Adrenal gland (tissue), 19 donors: ENCODE measurements at places on chromosomes 12 and 14.

- peak; percentile 37 for DNase-seq
Measured at GRCh38 chr12:110266980-110267620, 13.9 kb upstream of the ATP2A2 start.

- DNase-seq = no peak
Measured at GRCh38 chr14:67926821-67927220, 107.2 kb downstream of the RAD51B start.

DNA sequence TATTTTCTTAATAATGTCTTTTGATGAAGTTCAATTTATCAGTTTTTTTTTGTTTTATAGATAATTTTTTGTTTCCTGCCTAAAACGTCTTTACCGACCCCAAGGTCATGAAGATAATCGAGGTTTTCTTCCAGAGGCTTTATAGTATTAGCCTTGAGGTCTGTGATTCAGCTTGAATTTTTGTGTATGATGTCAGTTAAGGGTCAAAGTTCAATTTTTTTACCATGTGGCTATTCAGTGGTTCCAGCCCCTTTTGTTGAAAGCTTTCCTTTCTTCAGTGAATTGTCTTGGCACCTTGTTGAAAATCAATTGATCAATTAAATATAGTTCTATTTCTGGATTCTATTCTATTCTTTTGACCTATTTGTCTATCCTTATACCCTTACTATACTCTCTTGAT lies 3.2 kb upstream of the MGST1 start:
- DNase-seq = no peak

- no peak for DNase-seq
Measured at GRCh38 chr12:124698998-124699305, 131.5 kb upstream of the NCOR2 start.

DNA sequence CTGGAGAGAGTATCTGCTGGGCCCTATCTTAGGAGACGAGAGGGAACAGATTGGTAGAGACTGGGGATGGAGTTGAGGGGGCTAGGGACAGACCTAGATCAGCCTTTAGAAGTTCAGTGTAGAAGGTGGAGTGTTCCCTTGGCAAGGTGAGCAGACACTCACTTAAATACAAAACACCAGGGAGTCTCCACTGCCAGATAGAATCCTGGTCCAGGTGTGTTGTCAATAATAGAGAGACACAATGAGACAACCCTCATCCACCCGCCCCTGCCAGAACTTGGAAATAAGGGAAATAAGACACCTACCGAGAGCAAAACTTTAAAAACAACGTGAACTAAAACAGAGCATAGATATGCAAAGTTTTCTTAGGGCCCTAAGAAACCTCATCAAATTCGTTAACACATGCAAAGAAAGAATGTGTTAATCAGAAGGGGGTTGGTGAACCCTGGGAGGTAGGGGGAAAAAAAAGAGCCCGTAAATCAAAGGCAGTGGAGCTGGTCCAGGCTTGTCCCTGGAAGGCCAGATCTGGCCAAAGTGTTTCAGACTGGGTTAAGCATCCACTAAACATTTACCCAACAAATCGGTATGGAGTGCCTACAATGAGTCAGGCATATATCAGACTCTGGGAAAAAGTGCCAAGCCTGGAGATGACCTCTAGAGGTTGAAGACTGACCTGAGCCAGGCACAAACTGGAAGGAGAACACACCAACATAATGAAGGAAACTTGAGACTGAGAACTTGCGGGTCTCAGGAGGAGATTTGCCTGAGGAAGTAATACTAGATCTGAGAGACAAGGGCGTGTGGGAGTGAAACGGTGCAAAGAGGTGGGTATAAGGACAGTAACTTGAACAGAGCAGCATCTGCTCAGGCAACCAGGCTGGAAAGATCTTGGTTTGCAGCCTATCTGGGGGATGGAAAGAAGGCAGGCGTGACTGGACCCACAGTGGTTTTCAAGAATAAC lies 37.0 kb upstream of the OTX2 start:
- no peak for DNase-seq

GRCh38 chr14:61331992-61332657 lies 10.7 kb downstream of the PRKCH start:
- DNase-seq = no peak

GRCh38 chr12:76006028-76006925 lies 25.3 kb downstream of the PHLDA1 start:
- DNase-seq = no peak

- DNase-seq = no peak
Measured at GRCh38 chr12:65984227-65984479, 146.4 kb downstream of the LLPH start.

DNA sequence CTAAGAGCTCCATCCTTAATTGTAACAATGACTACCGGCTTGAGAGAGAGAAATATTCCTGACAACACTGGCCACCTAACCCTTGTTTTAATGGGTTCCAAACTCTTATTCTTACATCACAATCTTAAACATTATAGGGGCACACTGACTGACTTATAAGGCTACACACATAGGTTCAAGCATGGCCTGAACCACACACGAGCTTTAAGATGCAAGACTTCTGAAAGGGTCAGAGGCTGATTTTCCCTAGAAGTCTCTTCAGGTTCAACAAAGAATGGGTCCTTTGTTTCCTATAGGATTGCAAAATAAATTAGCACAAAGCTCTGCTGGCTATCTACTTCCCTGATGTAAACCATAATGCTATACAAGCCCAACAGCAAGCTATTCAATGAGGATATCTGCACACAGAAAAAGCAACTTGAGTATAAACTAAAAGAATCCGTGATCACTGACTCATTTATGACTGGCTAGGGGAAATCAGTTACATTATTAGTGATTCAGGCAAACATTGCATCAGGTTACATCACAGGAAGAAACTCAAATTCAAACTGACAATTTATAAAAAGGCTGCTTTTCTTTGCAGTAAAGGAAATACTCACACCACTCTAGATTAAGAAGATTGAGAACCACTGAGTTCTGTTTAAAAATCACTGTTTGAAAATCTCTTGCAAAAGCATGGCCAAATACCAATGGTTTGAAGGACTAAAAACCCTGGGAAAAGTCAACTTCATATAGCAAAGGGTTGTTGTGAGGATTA lies 8.5 kb downstream of the BTG1 start:
- no peak for DNase-seq

DNA sequence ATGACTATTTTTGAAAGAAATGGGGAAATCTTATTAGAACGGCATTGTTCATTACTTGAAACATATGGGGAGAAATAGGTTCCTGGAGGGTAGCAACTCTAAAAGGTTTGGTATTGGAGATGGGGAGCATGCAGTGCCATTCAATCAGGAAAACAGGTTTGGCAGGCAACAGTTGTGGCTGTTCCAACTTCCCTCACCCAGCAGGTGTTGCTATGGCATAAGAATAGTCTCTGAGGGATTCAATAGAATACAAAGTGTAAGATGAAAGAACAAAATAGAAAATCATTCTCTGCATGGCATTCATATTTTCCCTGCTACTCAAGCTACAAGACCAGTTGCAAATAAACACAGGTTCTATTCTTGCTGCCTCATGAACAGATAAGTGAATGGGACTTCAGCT lies 393.3 kb upstream of the RPL10L start:
- DNase-seq = no peak

DNA sequence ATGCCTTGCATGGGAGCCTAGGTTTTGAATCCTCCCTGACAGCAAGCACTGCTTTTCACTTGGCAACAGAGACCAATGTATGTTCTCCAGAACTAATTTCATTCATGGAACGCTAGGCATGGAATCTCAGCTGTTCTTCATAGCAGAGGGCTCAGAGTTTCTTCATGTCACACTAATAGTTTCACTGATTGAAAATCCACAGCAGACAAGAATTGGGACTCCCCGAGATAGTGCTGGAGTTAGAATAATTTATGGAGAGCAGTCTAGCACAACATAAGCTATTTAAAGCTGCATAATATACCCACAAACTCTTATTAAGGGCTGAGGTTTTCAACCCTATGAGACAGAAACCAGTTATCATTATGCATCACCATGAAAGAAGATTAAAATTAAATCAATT lies 342.5 kb downstream of the TMEM132D start:
- DNase-seq = no peak

DNA sequence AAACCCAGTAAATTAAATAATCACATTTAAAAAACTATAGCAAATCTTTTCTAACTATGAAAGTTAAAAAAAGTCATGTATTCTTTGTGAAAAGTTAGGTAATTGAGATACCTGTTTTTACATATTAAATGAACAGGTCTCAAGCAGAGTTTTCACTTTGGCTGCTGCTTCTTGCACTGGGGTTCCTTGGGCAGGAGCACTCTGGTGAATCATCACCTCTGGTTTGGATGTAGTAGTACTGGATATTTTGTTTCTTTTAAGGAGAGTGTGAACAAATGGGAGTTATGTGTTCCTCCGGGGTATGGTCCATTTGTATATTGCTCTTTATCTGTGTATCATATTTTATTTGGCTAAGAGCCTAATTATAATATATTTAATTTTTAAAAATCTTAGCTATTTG lies 82.7 kb downstream of the FUT8 start:
- DNase-seq = no peak

DNA sequence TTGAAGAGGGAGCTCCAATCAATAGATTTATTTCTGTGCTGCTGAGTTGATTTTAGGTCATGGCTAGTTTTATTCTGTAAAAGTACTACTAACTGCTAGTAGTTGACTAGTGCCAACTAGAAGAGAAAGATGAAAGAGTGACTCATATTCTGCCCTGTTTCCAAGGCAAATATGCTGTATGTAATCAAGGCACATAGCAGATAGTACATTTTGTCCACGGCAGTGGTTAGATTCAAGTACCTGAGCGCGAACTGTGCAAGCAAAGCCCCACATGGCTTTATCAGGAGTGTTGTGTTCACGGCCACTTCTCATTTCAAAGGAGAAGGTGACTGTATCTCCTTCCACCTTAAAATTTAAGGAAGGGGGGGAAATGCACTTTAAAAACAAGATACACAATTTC lies 126.8 kb downstream of the TRAFD1 start:
- no peak for DNase-seq

DNA sequence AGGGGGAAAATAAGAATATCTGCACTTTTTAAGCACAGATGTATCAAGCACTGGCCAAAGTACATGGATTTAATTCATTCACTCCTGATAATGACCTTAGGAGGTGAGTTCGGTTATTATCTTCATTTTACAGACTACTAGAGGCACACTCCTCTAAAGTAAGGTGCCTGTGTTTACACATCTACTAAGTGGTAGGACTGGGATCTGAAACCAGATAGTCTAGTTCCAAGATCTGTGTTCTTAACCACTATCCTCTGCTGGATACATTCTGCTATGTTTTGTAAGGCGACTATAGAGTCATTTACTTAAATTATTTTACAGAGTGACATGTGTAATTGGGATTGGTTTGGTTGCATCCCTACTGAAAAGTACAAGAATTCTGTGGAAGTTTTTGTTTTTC lies 175.3 kb downstream of the ESR2 start:
- DNase-seq = no peak

- no peak for DNase-seq
Measured at GRCh38 chr12:119283310-119283709, 51.2 kb upstream of the CCDC60 start.

DNA sequence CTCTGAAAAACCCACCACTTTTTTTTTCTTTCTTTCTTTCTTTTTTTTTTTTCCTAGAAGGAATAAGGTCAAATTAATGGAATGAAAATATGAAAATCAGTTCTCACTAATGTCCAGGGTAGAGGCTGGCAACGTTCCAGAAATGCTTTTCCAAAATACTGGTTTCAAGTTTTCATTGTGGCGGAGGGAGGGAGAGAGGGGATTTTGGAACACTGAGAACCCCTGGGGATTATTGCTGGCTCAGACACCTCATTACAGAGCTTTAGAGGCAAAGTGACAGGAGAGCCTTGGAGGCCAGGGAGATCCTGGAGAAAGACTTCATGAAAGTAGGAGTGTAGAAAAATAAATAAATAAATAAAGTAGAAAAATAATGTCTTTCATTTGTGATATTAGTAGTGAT lies 45.4 kb downstream of the ALX1 start:
- DNase-seq = no peak

DNA sequence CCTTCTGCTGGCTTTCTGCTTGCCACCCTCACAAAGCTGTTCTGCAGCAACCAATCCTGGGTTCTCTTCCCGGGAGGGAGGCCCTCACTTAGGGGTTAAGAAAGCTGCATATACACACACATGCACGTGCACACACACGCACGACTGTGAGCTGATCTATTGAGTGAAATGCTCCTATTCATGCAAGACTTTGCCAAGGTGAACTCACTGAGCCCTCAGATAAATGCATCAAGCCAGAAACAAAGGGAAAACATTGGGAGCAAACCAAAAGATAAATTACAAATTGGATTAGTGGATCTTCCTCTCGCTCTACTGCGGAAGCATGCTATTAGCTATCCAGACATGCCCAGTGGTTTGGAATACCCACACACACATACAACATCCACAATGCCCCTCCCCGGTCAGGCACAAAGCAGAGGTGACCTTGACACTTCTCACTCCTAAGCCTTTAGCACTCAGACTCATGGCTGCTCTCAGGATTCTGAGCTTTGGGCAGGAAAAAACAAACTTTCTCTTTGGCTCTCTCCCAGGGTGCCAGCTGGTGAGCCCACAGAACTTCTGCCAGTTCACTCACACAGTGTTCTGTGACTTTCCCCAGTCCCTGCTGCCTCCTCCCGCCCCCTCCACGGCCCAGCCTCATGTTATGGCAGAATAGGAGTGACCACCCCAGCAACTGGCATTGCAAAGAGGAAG lies 320.0 kb downstream of the DPF3 start:
- peak; percentile 37 for DNase-seq

DNA sequence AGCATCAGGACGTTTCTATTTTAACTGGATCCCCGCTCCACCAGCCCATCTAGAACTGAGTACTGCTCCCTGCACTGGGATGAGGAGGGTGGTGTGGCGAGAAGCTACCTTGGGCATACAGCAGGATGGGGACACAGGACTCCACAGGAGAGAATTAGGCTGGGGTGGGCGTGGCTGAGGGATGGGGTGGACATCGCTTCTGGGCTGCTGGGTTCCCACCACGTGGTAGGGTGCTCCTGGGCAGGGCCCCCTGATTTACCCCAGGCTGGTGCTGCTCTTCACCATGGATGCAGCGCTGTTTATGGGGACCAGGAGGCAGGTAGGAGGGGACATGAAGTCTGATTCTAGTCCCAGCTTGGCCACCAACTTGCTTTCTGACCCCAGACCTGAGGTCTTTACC lies 41.9 kb downstream of the VDR start:
- no peak for DNase-seq

DNA sequence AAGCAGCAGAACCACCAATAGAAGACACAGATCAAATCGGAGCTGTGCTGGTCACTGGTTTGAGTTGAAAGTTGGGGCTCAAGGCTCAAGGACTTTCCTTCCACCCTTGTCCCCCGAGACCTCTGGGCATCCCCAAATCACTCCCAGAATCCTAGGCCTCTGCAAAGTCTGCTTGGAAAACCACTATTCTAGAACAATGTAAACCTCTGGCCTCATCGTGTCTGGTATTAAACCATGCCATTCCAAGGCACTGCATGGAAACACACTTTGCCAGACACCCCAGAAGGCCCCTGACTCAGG lies 288.0 kb downstream of the DPF3 start:
- DNase-seq = no peak

DNA sequence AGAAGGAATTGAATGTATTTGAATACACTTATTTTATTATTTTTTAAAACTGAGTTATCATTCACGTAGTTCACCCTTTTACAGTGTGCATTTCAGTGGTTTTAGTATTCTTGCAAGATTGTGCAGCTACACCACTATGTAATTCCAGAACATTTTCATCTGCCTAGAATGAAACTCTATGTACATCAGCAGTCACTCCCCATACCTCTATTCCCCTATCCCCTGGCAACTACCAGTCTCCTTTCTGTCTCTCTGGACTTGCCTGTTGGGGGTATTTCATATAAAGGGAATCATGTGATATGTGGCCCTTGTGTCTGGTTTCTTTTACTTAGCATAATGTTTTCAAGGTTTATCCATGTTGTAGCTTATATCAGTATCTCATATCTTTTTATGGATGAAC lies 96.8 kb downstream of the BORCS5 start:
- no peak for DNase-seq

GRCh38 chr14:67500981-67501380 lies 12.5 kb upstream of the TMEM229B start:
- DNase-seq = no peak
